ENCODE measurements at places on chromosomes 5 and 9.

DNA sequence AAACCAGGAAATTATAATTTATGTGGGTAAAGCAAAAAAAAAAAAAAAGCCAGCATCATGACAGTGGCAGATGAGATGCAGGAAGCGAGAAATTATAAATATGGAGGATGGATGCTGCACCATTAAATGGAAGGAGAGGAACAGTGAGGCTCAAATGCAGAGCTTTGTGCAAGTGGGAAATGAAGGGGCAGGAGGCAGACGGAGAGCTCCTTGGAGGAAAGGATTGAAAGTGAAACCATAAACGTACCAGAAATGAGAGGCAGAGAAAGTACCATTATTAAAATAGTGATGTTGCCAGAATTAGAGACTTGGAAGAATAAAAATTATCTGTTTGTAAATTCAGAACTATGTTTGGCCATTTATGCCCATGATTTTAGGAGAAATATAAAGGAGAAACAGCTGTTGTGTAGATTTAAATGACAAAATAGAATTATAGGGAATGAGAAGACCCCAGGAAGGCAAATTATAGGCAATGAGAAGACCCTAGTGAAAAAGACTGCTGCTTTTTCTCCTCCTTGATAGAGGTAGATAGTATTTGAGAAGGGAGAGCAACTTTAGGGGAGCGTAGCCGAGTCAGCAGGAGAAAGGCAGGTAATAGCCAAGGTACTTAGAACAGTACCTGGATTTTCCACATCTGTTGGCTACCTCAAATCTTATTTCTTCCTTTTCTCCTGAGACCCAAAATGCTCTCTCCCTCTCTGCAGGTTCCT is 341.0 kb upstream of the CD180 start:
- DNase-seq = no peak
- H3K4me1 ChIP-seq = peaks cover 6% of the 10 kb centered on the region
- no peaks in the 10 kb centered on the region for H3K27me3 ChIP-seq

DNA sequence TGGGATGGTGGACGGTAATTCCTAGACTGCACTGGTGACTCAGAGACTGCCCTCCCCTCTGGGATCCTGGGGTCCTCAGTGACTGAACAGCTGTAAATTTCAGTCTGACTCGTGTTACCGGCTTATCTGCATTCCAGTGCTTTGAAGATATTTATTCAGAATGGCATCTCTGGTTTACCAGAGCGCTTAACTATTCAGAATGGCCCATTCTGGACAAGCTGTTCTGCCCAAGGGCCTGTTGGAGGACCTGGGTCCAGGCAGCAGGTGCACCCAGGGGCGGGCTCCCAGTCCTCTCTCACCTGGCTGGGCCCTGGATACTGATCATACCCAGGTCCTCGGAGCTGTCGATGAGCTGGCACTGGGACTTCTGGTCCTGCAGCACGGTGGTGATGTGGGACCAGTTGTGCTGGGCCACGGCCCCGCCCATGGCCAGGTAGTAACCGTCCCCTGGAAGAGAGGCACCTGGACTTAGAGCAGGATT is 48.0 kb downstream of the SARDH start:
- no peak for DNase-seq
- H3K4me3 ChIP-seq = no peak overlapping the region
- H3K27me3 ChIP-seq = peaks cover 26% of the 10 kb centered on the region
- no peak overlapping the region for H3K27ac ChIP-seq
- H3K36me3 ChIP-seq = peaks cover 4% of the 10 kb centered on the region
- H3K4me1 ChIP-seq = no peaks in the 10 kb centered on the region

DNA sequence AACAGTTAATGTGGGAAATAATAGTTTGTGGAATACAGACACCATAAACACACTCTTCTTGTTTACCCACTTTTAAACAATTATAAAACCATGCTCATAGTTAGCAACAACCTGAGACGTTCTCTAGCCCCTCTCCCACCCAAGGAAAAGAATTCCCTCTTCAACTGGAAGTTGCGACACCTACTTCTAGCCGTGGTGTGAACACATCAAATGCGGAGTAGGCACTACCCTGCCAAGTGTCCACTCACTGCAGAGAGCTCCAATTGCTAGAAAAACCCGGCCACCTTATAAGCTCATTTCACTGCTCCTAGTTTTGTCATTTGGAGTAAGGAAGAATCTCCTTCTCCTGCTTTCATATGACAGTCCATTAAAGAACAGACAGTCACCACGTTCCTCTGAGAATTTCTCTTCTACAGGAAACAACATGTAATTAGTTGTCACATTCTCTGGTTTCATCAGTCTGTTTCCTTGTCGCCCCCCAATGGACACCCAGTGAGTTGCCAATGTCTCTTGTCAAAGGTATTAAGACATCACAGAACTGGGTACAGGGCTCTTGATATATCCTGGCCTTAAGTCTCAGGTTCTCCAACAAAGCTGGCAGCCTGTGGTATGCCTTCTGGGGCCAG is 47.3 kb downstream of the PRLR start:
- no peak for DNase-seq
- no peak overlapping the region for H3K4me3 ChIP-seq
- no peaks in the 10 kb centered on the region for H3K36me3 ChIP-seq
- peaks cover 7% of the 10 kb centered on the region for H3K27me3 ChIP-seq

DNA sequence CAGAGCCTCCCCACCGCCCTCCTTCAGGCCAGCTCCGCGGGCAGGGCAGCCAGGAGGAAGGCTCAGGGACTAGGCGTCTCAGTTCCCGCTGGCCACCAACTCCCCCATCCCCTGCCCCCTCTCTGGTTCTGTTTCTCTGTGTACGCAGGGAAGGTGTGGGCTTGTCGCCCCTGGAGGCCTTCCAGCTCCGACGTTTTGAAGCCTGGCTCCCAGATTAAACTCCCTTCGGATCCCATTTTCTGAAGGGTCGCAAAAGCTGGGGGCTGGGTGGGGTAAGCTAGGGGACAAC is 346 bp downstream of the ATOX1 start:
- peak overlapping the region; percentile 96 for H3K4me3 ChIP-seq
- DNase-seq = no peak
- H3K36me3 ChIP-seq = peaks cover 15% of the 10 kb centered on the region
- H3K27ac ChIP-seq = peak overlapping the region; percentile 90

- peaks cover 11% of the 10 kb centered on the region for H3K4me1 ChIP-seq
- peak overlapping the region; percentile 36 for H3K27ac ChIP-seq
- H3K4me3 ChIP-seq = no peak overlapping the region
- H3K36me3 ChIP-seq = peaks cover 23% of the 10 kb centered on the region
Observed at GRCh38 chr5:143051244-143052058, 281.3 kb downstream of the ARHGAP26 start.

GRCh38 chr5:122442938-122443337 is 130.9 kb downstream of the SNCAIP start:
- H3K27ac ChIP-seq = no peak overlapping the region
- no peak overlapping the region for H3K4me3 ChIP-seq
- no peaks in the 10 kb centered on the region for H3K4me1 ChIP-seq
- H3K27me3 ChIP-seq = peaks cover 6% of the 10 kb centered on the region
- no peak for DNase-seq

DNA sequence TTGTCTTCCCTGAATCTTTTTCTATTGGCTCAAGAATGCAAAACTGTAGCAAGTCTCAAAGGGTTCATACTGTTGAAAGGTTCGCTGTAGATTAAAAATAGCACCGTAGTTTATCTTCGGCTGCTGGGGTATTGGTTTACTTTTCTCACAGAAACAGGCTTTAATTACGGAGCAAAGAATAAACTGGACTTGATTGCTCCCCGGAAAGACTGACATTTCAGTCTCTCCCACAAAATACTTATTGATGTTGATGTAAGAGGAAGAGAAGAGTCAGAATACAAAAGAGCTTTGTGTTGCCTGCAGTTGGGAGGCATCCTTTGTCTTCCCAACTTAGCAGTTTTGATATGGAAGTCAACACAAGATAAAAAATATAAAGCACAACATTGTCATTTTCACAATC is 183.9 kb upstream of the DMAC1 start:
- H3K4me3 ChIP-seq = no peak overlapping the region
- H3K4me1 ChIP-seq = peaks cover 12% of the 10 kb centered on the region
- no peaks in the 10 kb centered on the region for H3K36me3 ChIP-seq

DNA sequence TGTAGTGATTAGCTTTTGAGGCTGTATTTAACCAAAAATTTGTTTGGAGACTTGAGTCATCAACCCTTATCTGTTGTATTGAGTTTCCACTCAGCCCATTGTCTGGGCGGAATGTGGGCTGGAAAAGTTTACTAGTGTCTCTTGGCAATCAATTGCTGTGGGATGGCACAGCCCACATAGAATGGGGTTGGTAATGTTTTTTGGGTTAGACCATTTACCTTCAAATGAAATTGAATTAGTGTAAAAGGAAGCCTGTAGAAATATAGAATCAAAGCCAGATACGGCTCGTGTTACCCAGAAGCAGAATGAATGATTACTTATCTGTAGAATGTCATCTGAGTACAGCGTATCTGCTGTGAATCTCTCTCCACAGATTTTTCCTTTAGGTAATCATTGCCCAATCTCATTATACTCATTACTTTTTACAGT is 142.9 kb downstream of the AOPEP start:
- peaks cover 5% of the 10 kb centered on the region for H3K36me3 ChIP-seq
- no peaks in the 10 kb centered on the region for H3K27me3 ChIP-seq
- H3K4me3 ChIP-seq = no peak overlapping the region
- no peak overlapping the region for H3K27ac ChIP-seq
- peaks cover 12% of the 10 kb centered on the region for H3K4me1 ChIP-seq
- DNase-seq = no peak

GRCh38 chr9:131815970-131816873 is 76.3 kb upstream of the RAPGEF1 start:
- peaks cover 36% of the 10 kb centered on the region for H3K27me3 ChIP-seq
- H3K4me3 ChIP-seq = no peak overlapping the region
- no peak for DNase-seq
- H3K36me3 ChIP-seq = peaks cover 3% of the 10 kb centered on the region

GRCh38 chr5:56176155-56176798 is 56.9 kb downstream of the ANKRD55 start:
- no peak overlapping the region for H3K4me3 ChIP-seq
- H3K27me3 ChIP-seq = peaks cover 56% of the 10 kb centered on the region
- no peaks in the 10 kb centered on the region for H3K4me1 ChIP-seq
- no peak overlapping the region for H3K27ac ChIP-seq
- H3K36me3 ChIP-seq = peaks cover 2% of the 10 kb centered on the region

DNA sequence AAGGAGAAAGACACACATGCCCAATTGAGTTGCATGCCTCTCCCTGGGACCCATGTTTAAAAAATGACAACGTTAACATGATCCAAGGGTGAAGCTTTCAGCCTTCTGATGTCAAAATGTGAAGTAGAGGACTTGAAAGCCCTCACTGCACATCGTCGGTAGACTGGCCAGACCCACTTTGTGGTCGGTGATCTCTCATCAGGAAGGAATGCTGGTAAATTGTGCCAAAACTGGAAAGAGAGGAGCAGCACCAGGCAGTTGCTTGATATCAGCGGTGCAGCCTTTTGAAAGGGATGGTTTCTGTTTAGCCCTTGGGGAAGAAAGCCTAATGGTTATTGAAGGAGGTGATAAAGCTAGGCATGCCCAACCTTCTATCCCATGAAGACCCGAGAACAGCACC is 125.3 kb upstream of the MARCHF11 start:
- H3K27ac ChIP-seq = no peak overlapping the region
- H3K27me3 ChIP-seq = no peaks in the 10 kb centered on the region
- DNase-seq = no peak
- no peaks in the 10 kb centered on the region for H3K36me3 ChIP-seq
- H3K4me1 ChIP-seq = no peaks in the 10 kb centered on the region
- H3K4me3 ChIP-seq = no peak overlapping the region

DNA sequence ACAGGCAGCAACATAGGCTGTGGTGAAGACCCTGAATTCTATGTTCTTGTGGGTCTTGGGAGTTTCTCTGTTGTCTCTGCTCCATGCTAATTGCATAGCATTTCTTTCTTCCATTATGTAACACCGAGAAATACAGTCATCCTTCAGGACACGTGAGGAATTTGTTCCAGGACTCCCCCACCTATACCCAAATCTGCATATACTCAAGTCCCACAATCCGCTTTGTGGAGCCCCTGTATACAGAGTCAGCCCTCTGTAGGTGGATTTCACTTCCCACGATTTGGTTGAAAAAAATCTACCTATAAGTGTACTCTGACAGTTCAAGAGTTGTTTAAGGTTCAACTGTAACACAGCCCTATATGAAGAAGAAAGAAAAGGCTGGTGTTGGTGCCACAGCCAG is 22.1 kb downstream of the ANKRD33B start:
- H3K27ac ChIP-seq = no peak overlapping the region
- peaks cover 6% of the 10 kb centered on the region for H3K4me1 ChIP-seq
- DNase-seq = no peak
- H3K27me3 ChIP-seq = peaks cover 24% of the 10 kb centered on the region
- no peak overlapping the region for H3K4me3 ChIP-seq
